Stimulated activated CD8-positive, alpha-beta memory T cell treated with anti-CD3 and anti-CD28 coated beads, Interleukin-15, amount 100 ng/mL, for 4 hours (primary cell): ENCODE measurements at places on chromosomes 16 and 17.

DNA sequence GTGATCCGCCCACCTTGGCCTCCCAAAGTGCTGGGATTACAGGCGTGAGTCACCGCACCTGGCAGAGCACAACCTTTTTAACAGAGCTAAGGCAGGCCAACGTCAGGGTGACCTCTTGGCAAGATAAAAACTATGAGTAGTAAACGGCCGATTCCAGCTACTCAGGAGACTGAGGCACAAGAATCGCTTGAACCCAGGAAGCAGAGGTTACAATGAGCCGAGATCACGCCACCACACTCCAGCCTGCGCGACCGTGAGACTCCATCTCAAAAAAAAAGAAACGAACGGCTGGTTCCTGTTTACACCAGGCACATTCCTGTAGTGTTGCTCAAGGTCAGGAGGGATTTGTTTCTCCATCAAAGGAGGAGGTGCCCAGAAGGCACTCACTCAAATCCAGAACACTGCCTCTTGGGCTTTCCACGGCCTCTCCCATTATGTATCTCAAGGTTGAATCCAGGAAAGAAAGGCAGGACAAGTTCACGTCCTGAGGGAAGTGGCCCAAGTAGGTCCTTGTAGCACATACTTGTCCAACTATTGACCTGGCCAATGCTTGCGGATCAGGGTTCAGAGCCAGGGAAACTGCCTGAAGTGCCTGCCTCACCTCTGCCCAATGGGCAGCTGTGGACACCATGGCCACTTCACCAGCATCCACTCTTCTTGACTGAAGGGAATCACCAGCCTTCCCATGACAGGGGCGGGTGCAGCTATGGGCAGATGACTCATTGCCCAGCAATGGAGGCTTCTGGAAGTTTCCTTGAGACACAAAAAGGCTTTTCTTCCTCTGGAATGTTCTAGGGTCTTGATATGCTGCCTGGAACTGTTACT is 13.5 kb downstream of the KNOP1 start:
- DNase-seq, result no peak

DNA sequence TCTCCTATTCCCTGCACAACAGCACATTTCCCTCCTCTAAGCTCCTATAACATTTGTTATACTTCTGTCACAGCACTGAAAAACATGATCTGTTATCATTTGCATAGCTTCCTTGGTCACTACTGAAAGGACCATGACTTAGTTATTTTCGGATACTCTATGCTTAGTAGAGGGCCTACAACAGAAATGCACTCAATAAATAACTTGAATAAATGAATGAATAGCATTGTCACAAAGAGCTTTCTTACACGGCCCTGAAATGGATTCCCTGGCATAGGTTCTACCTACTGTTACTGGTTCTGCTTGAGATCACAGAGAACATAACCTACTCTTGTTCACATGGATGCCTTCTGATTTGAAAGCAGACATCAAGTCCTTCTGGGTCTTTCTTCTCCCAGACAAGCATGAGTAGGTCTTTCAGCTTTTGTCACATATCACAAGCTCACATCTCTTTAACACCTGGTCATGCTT is 41.6 kb downstream of the MYO1D start:
- DNase-seq, result no peak

- DNase-seq, result no peak
These were observed 493.7 kb upstream of the ERCC4 start for GRCh38 chr16:13426269-13426668.

DNA sequence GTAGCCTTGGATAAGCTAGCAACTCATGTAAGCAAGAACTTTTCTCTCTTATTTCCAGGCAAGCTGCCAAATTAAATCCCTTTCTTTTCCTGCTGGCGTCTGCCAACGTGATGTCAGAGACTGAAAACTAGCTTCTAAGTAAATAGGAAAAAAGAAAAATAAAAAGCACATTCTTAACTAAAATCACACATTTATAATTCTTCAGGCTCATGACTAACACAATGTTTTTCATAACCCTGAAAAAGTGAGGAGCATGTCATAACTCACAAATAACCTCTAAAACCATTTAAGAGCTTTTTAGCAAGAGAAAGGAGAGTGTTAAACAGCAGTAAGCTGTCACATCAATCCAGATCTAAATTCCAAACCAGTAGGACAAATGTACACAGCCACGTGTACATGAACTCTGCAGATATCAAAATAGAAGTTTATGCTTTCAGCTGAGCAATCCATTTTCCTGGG is 110.0 kb downstream of the N4BP1 start:
- DNase-seq, result no peak

- DNase-seq, result no peak
These were observed 10.5 kb downstream of the SREBF1 start for GRCh38 chr17:17826342-17826713.

DNA sequence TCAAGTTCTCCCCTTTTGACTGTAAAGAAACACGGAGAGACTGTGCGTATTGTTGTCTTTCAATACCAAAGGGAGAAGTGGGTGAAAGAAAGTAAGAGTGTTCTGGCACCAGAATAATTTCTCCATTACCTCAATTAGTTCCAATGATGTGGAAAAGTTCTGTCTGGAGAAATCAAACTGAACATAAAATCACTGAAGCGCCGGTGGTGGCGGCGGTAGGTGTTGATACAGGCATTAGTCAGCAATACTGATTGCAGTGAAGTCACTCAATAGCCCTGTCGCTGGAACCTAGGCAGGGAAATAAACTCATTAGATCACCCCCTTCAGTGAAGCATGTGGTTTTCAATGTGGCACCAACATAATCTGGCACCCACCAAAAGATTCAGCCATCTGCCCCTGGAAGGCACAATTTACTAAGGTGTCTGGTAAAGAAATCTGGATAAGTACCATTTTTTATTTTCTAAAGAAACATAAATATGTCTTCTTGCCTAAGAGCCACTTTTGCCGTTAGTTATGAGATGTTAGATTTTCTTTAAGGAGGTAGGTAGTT is 274.2 kb upstream of the SOX9 start:
- no peak for DNase-seq
